ENCODE measurements at places on chromosomes 3 and 15.

GRCh38 chr15:62444104-62445022, 279.3 kb upstream of the C2CD4B start:
- DNase-seq: no peak

GRCh38 chr3:60386306-60386705, 864.9 kb downstream of the FHIT start:
- no peak for DNase-seq

GRCh38 chr15:71713191-71713809, 97.1 kb upstream of the NR2E3 start:
- no peak for DNase-seq

DNA sequence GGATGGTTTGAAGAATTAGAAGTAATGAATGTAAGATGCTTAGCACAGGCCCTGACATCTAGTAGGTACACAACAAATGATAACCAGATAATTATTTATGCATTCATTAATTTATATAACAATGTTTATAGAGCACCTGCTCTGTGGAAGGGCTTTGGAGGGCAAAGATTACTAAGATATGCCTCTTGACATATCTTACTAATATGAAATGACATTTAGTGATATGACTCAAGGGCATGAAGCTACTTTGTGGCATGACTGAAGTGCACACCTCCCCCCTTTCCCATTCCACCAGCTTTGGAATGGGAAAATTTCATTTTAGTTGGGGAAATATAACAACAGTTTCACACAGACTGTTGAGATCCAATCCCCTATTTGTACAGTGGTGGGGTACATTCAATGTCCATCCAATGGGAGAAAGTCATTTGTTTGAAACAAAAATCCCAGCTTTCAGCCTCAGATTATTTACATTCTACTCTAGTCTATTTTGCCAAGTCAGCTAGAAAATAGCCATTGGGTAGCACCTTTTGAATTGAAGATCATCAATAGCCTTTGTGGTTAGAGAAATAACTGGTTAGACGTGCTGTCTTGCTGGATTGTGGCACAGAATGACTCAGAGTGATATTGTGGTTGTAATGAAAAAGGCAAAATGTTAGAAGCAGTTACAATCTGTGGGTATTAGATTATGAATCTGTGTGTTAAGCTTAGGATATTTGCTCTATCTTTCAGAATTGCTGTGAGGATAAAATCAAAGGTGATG, 72.9 kb downstream of the MOBP start:
- DNase-seq: no peak

- no peak for DNase-seq
These were observed 375.3 kb downstream of the OCA2 start for GRCh38 chr15:27723821-27724220.

DNA sequence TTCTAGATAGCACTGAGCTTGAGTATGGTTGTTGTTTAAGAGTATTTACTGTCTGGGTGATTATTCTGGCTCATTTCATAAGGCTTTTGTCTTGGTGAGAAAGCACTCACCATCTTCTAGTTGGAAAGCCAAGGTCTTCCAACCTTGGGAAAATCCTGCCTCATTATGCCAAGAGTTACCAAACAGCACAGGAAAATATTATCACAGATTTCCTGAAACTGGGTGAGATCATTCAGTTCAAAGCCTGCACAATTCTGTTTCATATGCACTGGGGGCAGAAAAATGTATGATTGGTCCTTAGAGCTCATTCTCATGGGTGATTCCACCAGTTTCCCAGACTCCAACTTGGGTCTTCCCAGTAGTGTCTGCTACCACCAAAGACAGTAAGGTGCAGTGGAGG, 291.8 kb downstream of the RORA start:
- no peak for DNase-seq

- DNase-seq: no peak
These were observed 16.2 kb downstream of the MUC20 start for GRCh38 chr3:195736866-195737490.

DNA sequence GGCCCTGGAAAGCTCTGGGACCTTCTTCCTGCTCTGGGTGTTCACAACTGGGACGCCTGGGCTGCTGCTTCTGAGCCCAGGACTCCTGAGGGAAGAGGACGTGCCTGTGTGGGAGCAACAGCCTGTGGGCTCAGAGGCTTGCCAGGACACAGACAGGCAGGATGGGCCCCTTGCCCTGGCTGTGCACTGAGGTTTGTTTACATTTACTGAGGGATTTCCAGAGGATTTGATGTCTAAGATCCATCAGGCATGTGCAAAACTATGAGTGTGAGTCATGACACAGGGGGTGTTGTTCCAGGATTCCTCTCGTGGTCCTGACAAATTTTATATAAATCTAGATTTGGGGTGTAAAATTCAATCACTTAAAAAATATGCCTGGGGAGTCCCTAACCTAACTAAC, 10.6 kb downstream of the CCR9 start:
- DNase-seq: no peak

DNA sequence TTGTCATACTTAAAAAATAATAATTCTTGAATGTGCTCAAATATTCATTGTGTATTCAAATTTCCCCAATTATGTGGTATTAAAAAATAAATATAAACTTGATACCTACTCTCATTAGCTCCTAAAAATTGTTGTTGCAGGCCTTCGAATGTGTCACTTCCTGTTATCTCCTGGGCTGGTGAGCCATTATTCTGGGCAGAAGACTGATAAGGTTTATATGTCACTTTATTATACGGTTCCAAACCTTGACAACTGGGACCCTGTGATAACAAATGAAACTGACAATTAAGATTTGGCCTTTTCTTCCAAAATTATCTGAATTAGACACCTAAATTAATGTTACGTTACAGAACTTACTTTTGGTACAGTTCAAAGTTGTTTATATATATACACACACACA, 15.0 kb downstream of the CEP152 start:
- no peak for DNase-seq

- no peak for DNase-seq
These were observed 190.3 kb downstream of the XXYLT1 start for GRCh38 chr3:195080571-195081151.

- DNase-seq: peak; percentile 22
These were observed 416 bp downstream of the PBRM1 start for GRCh38 chr3:52685285-52685708.

- DNase-seq: no peak
These were observed 6.1 kb downstream of the OSBPL10 start for GRCh38 chr3:31974964-31975363.

DNA sequence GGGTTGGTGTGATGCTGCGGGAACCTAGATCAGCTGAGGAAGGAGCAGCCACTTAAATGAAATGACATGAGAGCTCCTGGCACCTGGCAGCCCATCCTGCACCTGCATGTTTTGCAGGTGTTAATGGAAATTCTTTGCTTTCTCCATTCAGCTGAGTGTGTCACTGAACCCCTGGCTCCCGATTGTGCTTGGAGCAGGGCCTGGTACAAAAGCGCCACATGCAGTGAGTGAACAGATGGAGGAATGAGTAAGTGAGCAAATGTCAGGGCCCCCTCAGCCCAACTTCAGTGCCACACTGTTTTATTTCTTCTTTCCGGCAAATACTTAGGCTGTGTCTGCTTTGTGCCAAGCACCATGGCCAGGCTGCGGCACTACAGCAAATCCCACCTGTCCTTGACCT, 132.2 kb downstream of the ASB7 start:
- DNase-seq: no peak
